ENCODE measurements at places on chromosomes 7 and 10.

DNA sequence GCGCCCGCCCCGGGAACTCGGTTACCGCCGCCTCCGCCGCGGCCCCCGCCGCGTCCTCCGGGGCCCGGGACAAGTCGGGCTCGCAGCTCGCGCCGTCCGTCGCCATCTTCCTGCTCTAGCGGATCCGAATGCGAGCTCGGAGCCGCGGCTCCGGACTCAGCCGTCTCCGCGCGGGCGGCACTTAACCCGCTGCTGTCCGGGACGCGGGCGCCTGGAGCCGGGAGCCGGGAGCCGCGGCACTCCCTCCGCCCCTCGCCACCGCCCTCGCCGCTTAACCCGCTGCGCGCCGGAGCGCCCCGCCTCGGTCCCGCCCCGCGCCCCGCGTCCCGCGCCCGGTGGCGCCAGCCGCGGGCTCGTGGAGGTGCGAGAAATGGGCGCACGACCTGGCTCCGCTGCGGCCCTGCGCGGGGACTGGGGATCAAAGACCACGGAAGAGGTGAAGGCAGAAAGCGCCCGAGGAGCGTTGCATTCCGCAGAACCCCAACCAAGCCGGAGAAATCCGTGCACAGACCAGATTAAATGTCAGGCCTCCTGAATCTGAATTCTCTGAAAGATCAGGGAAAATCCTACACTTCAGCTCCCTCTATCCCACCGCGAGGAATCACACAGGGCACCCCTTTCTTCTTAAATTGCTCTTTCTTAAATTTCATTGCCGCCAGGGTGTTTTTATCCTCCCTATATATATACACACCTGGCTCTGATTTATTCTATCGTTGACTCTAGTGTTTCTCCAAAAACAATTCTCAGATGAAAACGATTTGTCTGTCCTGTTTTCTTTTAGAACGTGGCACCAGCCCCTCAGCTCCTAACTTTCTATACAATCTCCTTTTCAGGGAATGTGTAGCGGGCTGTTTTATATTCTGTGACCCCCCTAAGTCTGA lies at the start of gene CTTNBP2:
Gene CTTNBP2 (minus strand): TSS at position 132 of the 881 bp plus-strand sequence. CDS start 26 bp downstream, at position 106.
- no peak for DNase-seq

DNA sequence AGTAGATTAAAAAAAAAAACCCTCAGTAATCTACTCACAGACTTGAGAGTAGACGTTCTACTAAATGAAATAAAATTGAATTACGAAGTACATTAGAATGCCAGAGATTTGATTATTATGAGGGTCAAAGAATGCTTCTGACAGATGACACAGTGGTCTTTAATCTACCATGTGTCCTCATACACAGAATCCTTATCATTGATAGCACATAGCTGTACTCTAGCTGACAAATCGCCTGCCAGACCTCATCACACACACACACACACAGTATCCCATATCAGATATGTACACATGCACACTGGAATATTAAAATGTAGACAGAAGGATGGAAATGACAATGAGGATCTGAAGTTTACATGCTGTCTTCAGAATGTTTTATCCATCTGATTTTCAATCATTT lies 104.6 kb downstream of the SORCS1 start:
- no peak for DNase-seq

DNA sequence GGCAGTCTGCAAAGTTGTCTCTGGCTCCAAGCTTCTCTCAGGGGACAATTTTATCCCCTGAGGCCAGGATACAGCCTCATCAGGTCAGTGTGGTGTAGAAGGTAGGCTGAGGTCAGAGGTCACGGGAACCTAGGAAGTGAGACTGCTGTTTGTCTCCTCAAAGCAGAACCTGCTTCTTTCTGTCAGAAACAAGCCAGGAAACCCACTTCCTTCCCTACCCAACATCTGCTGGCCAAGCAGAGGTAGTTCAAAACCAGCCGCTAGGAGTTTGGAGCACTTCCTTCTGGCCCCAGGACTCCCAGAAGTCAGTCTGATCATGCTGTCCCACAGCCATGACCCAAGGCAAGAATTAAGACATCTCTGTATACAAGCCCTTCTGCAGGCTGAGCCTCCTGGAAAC lies 12.2 kb downstream of the CLRN3 start:
- peak; percentile 18 for DNase-seq

GRCh38 chr7:100266576-100267354 lies 40.7 kb upstream of the SPDYE3 start:
- no peak for DNase-seq

DNA sequence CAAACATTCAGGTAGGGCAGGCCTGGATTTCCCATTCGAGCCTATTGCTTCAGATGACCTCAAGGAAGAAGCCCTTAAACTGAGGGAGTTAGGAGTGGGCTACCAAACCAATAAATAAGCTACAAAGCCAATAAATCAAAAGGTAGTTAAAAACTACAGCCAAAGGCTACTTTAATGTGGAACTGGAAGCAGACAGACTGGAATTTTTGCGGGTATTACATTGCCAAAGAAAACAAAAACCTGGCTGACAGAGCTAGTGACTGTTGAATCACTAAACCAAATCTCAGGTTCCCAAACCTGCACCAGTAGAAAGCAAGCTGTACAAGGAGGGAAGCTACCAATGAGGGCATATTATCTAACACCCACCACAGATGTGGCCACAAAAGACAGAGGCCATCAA lies 315.6 kb downstream of the GRM8 start:
- DNase-seq: no peak

GRCh38 chr10:110824152-110824441 lies 47.6 kb upstream of the PDCD4 start:
- DNase-seq: no peak

DNA sequence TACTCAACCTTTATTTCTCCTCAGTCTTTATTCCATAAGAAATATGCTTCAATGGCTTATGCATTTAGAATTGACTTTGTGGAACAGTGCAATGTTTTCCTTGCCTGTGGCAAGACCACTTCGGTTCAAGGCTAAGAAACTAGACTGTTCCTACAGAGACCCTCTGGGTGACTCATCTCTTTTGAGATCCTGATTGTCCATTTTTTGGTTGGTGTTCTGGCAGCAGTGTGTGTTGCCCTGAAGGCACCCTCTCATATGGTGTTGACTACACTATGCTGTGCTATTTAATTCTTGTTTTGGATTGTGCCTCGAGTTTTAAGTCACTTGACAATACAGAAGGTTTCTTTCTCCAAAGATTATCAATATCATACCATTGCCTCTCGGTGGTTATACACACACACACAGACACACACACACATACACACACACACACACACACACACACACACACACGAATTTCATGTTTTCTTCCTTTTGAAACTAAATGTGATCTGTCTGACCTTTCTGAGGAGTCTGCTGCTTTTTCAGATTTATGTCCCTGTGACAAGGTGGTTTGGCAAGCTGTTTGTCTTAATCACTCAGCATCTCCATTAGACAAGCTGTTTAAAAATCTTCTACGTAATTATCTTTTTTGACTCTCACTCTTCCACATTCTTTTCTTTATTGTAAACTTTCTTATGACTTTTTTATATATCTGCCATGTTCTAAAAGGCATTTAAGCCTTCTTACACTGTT lies 187.2 kb downstream of the VTI1A start:
- no peak for DNase-seq

- no peak for DNase-seq
These were observed 28.8 kb upstream of the GPR26 start for GRCh38 chr10:123637326-123637880.

- DNase-seq: no peak
These were observed 28.4 kb upstream of the FKBP9 start for GRCh38 chr7:32928785-32929298.

GRCh38 chr10:70328967-70329366 lies 45.2 kb upstream of the NPFFR1 start:
- DNase-seq: no peak

- no peak for DNase-seq
These were observed 33.4 kb downstream of the PRKAR2B start for GRCh38 chr7:107077699-107078516.

DNA sequence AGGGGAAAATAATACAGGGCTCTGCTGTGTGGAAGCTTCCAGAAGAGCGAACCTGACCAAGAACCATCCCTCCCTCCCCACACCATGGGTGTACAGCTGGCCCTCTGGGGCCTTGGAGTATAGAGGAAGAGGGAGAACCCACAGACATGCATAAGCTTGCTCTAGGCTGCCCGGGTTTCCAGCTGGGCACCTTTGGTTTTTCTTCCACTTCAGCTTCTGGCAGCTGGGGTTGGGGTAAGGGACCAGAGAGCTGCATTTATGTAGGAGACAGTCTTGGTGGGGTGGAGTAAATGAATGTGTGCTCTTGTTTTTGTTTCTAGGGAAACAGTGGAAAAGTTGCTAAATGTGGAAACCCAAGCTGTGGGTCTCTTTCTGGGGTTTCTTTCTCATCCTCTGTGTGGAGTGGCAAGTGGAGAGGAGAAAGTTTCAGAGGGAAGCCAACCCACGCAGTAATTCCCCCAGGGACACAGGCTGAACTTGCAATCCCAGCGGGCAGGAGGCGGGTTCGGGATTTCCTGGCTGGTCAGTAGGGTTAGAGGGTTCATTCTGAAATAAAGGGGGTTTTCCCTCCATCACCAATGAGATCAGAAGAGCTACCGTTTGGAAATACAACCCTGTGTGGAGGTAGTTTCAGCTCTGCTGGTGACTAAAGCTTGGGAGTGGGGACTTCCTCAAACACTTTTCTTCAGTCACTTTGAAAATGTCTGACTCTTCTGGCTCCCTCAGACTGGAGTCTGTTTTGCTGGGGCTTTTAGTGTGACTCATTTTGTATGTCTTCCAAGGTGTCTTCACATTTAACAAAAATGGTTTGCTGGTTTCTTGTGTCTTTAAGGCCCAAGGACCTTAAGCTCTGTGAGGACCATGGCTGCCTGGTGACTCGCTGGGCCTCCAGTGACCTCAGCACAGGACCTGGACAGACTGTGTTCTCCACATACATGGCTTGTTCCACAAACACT lies 22.2 kb upstream of the SRGN start:
- no peak for DNase-seq
